Stimulated activated CD4-positive, alpha-beta T cell treated with anti-CD3 and anti-CD28 coated beads, Interleukin-1b, Interleukin-23, amount 100 ng/mL, for 1 hour (primary cell): ENCODE measurements at places on chromosomes 12 and 14.

DNA sequence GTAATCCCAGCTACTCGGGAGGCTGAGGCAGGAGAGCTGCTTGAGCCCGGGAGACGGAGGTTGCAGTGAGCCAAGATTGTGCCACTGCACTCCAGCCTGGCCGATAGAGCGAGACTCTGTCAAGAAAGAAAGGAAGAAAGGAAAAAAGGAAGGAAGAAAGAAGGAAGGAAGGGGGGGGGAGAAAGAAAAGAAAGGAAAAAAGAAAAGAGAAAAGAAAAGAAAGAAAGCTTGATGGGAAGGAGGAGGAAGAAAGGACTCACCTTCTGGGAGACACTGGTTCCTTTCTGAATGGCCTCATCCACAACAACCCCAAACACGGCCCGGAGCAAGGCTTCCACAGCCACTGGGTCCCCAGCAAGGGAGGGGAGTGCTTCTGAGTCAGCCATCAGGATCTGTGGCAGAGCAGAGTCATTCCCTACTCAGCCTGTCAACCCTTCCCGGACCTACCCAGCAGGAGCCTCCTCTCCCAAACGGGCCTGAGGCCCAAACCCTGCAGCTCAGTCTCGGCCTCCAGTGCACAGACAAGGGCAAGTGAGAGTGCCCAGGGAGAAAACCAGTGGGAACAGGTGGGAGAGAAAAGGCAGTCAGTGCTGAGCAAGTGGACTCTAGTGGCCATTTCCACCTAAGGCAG, 7.3 kb upstream of the ZNF740 start:
- DNase-seq, result no peak

DNA sequence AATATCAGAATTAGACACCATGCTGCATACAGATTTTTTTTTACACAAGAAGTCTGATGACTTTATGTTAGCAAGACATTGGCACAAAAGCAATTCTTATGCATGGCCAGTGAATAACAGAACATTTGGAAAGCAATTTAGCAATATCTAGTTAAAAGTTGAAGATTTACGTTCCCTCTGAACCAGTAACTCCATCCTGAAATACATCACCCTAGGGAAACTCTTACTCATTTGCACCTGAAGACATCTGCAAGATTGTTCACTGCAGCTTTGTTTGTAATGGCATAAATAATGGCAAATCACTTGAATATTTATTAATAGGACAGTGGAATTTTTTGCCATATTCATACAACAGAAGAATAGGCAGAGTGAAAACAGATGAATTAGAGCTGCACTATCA, 670.0 kb upstream of the NOVA1 start:
- no peak for DNase-seq

- no peak for DNase-seq
Measured at GRCh38 chr12:70543444-70543843, 93.8 kb downstream of the PTPRB start.

- DNase-seq, result no peak
Measured at GRCh38 chr12:68481181-68481941, 129.3 kb upstream of the RAP1B start.
